DMS 273 treated with DMSO at 0.1 percent for 48 hours (cell line): ENCODE measurements at places on chromosomes 4 and X.

DNA sequence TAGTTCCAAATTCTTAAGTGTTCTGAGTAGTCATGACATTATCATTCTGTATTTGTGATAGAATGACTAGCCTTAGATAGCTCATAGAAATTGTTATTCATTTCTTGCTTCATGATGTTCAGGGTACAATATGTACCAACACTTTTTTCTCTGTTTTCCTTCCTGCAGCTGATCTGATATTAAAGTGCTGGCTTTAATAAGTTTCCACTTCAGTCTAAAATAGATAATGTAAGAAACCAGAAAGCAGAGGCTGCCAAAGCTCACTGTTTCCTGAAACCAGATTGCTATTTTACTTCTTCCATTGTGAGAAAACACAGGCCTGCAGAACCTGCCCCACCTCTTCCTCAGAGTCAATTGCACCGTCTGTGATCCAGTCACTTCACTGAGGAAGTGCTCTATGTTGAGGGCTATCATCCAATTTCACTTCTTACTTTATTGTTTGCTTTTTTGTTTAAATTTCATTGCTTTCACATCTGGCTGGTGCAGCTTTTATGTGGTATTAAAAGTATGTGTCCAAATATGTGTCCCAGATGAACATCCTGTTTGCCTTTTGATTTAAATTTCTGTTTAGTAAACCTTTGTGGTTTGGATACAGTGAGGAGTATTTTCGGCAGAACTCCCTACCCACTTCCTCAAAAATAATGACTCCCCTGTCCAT, 652.1 kb downstream of the ANKRD50 start:
- no peak for DNase-seq

GRCh38 chrX:13994536-13995080, 35.1 kb downstream of the GEMIN8 start:
- no peak for DNase-seq

- DNase-seq = no peak
Measured at GRCh38 chrX:148930206-148930729, 429.9 kb downstream of the AFF2 start.

- no peak for DNase-seq
Measured at GRCh38 chr4:136742333-136742732, 790.0 kb downstream of the PCDH18 start.

- no peak for DNase-seq
Measured at GRCh38 chr4:3640587-3640962, 108.4 kb upstream of the LRPAP1 start.

GRCh38 chrX:105297041-105297440, 76.5 kb upstream of the TEX13A start:
- no peak for DNase-seq

GRCh38 chrX:54530357-54530900, 410 bp downstream of the GNL3L start:
- no peak for DNase-seq

- no peak for DNase-seq
Measured at GRCh38 chr4:26866781-26867180, 6.1 kb downstream of the STIM2 start.

- DNase-seq = no peak
Measured at GRCh38 chr4:168367065-168367464, 48.5 kb upstream of the DDX60 start.

GRCh38 chrX:125204681-125205132, 115.0 kb upstream of the TEX13C start:
- no peak for DNase-seq

DNA sequence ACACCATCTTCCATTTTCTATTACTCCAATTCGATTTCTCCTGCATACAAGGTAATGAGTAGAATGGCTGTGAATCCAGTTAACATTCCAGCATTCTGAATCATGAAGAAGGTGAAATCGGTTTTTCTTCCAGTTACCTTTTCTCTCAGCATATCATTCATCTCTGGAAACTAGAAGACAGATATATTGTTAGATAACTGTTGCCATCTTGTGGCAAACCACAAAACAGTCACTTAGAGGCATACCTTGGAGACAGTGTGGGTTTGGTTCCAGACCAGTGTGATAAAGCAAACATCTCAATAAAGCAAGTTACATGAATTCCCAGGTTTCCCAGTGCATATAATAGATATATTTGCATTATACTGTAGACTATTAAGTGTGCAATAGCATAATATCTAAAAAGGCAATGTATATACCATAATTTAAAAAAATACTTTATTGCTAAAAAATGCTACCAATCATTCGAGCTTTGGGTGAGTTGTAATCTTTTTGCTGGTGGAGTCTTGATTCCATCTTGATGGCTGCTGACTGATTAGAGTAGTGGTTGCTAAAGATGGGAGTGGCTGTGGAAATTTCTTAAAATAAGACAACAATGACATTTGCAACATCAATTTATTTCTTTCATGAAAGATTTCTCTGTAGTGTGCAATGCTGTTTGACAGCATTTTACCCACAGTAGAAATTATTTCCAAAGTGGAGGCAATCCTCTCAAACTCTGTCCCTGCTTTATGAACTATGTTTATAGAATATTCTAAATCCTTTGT, 82.1 kb downstream of the SLC39A8 start:
- DNase-seq = peak; percentile 40

- no peak for DNase-seq
Measured at GRCh38 chr4:149997881-149998421, 80.3 kb upstream of the DCLK2 start.

DNA sequence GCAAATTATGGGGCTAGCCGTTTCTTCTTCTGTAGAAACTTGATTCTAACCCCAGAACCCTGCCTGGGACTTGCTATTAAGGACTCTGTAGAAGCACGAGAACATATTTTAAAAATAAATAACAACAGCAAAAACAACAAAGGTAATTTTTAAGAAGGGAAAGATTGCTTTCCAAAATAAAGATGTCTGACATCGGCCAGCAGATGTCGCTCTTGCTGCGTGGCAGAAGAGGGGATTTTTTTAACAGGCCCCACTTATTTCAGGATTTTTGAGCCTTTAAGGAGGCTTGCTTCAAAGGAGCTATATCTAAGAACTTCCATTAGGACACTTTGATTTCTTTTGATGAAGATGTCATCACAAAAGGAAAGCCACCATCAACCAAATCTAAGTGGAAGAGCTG, 62.8 kb upstream of the EGFL6 start:
- no peak for DNase-seq

DNA sequence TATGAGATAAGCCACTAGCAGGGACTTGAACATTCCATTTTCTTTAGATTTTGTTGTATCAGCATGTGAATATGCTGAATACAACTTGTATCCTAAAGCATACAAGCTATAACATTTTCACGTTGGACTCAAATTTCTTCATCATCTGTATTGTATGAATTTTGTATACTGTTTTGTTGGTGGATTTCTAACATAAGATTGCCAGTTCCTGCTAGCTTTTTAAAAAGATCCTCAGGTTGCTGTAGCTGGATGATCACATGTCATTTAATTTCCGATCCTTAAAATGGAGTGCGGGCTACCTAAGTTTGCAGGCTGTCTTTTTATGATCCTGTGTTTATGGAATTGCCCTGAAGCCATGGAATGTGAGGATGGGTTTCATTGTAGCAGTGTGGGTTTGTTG, 6.9 kb downstream of the PDLIM5 start:
- DNase-seq = no peak

DNA sequence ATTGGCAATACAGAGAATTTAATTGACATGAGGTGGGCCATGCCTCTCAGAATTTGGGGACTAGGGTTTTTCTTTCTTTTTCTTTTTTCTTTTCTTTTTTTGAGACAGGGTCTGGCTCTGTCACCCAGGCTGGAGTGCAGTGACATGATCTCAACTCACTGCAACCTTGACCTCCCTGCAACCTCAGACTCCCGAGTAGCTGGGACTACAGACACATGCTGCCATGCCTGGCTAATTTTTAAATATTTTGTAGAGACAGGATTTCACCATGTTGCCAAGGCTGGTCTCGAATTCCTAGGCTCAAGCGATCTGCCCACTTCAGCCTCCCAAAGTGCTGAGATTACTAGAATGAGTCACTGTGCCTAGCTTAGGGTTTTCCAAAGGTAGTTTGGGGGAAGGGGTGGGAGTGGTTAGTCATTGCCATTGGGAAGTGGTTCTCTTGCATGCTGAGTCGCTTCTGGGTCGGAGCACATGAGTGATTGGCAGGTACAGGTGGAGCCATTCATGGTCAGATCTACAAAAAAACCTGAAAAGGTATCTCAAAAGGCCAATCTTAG, 54.5 kb downstream of the MID2 start:
- DNase-seq = no peak

- no peak for DNase-seq
Measured at GRCh38 chr4:122131562-122132157, 20.5 kb upstream of the BLTP1 start.
